ENCODE measurements at places on chromosomes 12 and 14. TPM values are rescaled to one million over a fixed set of nuclear protein-coding genes. Genes with fewer than 3 reads are reported as not detected.

AHNAK2 gene
- 13.2 TPM for total RNA-seq

DNA sequence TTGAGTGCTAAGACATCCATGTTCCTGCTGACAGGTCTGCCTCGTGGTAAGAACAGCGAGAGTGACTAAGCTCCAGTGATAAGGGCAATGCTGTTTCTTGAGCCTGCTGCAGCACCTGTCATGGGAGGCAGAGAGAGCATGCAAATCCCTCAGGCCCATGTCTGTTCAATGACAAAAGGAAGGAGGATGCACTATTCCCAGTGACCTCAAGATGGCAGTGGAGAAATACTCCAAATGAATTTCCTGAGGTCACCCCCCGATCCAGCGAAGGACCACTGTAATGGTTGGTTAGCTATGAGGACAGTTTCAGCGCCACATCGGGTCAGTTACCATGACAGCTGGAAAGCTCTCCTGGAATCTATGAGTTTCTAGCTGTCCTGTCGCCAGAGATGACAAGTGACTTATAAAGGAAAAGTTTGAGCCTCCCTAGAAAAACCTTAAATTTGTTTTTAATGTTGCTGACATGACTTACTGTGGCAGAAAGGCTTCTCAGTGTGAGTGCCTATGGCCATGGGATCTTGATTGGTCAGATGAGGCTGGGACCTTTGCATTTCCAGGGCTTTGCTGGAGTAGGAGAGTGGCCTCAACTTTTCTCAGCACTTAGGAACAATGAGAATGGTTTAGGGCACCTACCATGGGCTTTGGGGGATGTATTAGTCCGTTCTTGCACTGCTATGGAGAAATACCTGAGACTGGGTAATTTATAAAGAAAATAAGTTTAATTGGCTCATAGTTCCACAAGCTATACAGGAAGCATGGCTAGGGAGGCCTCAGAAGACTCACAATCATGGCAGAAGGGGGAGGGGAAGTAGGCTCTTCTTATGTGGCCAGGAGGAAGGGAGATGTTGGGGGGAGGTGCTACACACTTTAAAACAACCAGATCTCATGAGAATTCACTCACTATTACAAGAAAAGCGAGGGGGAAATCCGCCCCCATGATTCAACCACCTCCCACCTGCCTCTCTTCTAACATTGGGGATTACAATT lies 88.0 kb upstream of the TMEM260 start:
- no peak for DNase-seq

GRCh38 chr12:225012-225411 lies 11.1 kb upstream of the SLC6A12 start:
- DNase-seq: no peak

MEG3 gene
- 20.4 TPM for total RNA-seq

- DNase-seq: no peak
These were observed 48.2 kb downstream of the IQSEC3 start for GRCh38 chr12:114626-115211.

- DNase-seq: no peak
These were observed 16.3 kb upstream of the NFYB start for GRCh38 chr12:104154286-104154685.

ARHGAP9 gene
- 52.6 TPM for total RNA-seq

- DNase-seq: no peak
These were observed 17.6 kb downstream of the SOAT2 start for GRCh38 chr12:53120685-53121525.

DNA sequence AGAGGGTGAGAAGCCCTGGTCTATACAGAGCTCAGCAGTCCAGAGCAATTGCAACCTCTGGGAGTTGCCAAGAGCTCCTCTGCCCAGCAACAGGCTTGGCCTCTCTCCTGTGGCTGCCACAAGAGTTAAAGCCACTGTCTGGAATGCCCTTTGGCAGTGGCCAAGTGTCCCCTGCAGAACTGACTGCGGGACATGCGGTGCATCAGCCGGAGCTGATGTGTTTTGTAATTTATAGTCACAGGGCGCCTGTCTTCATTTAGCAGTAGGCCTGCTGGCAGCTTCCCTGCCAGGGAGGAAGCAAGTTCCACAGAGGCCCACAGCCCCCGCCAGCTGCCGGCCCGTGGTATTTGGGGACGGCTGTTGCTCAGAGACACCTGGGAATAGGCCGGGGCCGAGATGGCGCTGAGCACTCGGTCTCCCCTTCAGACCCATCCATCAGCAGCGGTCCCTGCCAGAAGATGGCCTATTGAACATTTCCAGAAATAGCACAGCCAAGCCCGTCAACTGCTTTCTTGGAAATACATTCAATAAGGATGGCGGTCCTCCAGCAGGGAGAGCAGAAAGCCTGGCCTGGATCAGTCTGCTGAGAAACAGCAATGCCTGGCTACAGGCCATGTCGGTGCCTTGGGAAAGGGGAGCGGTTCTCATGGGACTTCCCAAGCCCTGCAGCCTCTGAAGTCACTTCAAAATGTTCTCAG lies 217.4 kb downstream of the CRADD start:
- DNase-seq: peak; percentile 61

DNA sequence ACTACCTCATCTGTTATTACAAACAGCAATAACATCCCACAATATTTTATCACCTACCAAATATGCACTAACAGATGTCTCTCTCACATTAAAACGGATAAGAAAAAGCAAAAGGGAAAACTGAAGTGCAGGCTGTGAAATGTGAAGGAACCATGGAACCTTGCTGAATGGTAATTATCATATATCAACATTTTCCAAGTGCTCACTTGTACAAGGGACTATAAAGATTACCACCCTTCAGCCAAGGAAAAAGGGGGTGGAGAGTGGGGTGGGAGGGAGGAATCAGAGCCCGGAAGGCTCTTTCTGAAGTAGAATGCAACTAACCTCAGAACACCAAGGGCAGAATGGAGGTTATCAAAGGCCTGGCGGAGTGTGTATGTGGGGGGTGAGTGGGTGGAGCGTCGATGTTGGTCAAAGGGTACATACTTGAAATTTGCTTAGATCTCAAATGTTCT lies 1.2 kb downstream of the SNX6 start:
- DNase-seq: no peak

- DNase-seq: no peak
These were observed 295.1 kb downstream of the GRIN2B start for GRCh38 chr12:13686260-13686659.

DNA sequence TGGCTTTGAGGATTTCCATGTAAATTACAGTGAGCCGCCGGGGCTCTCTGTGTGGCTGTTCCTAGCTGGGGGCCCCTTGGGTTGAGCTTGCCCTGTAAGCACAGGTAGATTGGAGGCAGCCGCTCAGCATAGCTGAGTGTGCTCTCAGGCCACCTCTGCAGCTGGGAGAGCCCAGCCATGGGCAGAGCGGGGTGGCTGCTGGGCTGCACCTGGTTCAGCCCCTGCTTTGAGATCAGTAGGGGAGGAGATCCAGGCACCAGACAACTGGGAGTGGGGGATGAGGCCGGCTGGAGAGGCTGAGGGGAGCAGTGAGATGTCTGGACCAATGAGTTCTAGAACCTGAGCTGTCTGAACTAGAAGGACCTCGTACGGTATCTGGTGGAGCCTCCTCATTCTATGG lies 44.8 kb downstream of the CACNA1C start:
- DNase-seq: no peak

DNA sequence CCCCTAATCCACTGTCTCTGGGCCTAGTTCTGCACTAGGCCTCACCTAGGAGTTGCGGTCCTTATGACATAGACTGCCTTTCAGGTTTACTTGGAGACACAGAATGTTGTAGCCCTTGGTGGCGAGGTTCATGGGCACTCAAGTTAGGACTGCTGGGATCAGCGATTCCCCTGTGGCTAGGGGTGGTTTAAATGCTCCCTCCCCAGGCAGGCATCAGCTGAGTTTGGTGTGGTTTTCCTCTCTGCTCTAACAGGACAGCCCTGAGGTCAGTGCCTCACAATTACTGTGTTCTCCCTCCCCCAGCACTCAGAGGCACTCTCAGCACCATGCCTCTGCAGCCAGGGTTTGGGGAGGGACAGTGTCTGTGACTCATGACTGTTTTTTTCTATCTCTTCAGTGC lies 22.2 kb upstream of the RDH16 start:
- DNase-seq: no peak

GRCh38 chr12:118183711-118184110 lies 47.8 kb downstream of the PEBP1 start:
- no peak for DNase-seq

DNA sequence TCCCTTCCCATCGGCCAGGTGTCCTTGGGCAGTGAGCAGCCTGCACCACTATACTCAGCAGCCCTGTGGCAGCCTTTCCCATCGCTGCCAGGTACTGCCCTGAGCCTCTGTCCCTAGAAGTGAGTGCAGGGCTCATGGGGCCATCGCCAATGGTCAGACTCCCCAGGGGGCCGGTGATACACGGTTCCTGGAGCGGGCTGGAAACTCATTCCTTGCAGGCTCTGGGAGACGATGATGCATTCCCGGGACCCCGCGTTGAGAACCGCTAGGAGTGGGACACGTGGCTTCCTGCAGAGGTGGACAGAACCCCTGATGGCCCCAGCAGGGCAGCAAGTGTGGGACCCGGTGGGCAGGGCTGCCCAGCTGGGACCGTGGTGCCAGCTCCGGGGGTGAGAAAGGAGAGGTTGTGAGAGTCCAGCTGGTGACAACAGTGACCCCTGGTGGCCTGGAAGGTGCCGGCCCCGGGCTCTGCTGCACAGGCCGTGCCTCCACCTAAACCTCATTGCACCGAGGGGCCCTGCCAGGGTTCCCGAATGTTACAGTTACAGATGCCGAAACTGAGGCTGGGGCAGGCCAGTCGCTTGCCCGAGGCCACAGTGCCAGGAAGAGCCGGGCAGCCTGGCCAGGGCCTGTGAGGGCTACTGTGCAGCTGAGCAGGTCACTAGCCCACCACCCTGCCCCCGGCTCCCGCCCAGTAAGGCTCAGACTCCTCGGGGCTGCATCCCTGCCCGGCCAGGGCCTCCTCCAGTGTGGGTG lies 33.8 kb downstream of the FBRSL1 start:
- peak; percentile 67 for DNase-seq

TAS2R43 gene
- total RNA-seq: 8.1 TPM

- no peak for DNase-seq
These were observed 19.4 kb downstream of the LPCAT3 start for GRCh38 chr12:6998715-6999451.

GRCh38 chr14:88611878-88612277 lies 49.0 kb downstream of the ZC3H14 start:
- DNase-seq: no peak

DNA sequence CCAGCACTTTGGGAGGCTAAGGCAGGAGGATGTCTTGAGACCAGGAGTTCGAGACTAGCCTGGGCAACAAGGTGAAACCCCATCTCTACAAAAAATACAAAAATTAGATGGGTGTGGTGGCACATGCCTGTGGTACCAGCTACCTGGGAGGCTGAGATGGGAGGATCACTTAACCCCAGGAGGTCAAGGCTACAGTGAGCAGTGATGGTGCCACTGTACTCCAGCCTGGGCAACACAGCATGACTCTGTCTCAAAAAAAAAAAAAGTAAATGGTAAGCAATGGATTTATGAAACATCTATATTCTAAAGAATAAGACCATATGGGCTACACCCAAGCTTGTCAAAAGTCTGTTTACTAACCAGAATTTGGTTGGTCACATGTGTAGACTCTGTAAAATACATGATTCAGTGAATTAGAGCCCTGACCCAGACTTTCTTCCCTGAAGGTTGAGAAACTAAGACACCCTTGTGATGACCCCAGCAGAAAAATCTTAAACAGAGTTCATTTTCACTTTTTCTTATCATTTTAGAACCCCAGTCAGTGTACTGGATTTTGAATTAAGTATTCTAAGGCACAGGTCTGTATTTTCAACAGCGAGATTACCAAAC lies 12.1 kb downstream of the FGD6 start:
- DNase-seq: no peak

DNA sequence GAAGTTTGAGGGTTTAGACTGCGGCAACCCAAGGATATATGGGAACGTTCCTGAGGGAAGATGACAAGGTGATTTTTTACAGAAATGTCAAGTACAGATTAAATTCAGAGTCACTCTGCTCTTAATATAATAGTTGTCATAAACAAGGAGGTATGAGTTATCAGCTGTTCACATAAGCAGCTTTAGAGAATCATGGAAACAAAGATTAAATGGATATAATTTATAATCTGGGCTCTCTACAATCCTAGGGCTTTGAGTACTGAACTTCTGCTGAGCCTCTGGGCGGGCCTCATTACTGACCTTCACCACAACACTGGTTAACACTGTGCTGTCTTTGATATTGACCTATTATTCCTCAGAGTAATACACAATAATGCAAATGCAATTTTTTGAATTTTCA lies 577.8 kb downstream of the RPS29 start:
- DNase-seq: no peak

GRCh38 chr14:80378084-80378690 lies 166.9 kb upstream of the DIO2 start:
- no peak for DNase-seq

GRCh38 chr12:49288412-49288853 lies 6.5 kb upstream of the PRPH start:
- DNase-seq: peak; percentile 56

GRCh38 chr12:76927170-76927784 lies 48.5 kb upstream of the CSRP2 start:
- no peak for DNase-seq

DNA sequence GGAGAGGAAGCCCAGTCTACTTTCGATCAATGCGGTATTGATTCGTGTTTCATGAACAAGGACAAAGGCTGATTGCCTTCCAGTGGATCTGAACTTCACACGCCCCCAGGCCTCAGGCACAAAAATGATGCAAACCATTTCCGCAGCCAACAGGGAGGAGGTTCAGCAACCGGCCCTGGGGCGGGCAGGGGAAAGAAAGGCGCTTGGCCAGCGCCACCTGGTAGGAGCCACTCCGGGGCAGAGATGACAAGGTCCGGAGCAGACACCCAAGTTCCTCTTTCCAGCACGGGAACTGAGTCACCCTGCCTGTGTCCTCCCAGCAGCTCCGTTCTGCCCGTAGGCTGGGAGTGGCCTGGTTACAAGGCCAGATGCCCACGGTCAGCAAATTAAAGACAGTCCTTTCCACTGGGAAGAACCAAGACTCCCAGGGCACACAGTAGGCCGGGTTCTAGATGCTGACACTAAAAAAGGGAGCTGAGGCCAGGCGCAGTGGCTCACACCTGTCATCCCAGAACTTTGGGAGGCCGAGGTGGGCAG lies 136.3 kb downstream of the SCARB1 start:
- DNase-seq: peak; percentile 85

DNA sequence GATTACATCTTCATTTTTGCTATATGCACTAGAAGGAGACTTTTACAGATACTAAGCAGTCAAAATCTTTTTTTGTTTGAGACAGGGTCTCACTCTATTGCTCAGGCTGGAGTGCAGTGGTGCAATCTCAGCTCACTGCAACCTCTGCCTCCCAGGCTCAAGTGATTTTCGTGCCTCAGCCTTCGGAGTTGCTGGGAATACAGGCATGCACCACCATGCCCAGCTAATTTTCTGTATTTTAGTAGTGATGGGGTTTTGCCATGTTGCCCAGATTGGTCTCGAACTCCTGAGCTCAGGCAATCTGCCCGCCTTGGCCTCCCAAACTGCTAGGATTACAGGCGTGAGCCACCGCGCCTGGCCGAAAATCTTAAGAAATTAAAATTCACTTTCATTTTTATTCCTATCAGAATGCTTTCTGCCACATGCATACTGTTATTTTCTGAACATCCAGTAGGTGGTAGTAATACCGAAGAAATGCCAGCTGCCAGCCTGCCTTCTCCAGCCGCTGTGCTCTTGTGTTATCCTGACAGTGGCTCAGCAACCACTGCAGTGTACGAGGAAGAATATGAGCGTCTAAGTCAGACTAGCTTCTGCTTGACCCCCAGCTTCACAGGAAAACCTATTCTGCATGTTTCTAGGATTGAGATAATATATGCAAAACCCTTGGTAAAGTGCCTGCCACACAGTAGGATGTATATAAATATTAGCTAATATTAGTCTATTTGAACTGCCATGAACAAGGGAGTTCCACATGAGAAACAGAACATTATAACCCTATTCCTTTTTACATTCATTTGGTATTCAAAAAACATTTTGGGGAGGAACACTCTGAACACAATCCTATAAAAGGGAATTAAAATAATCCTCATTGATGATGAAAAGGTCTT lies 54.2 kb downstream of the RPAP3 start:
- no peak for DNase-seq
